ENCODE measurements at places on chromosomes 11 and 22. TPM values are rescaled to one million over a fixed set of nuclear protein-coding genes. Genes with fewer than 3 reads are reported as not detected.

Gene PGGHG
- total RNA-seq = 45.0 TPM

Gene UPK2
- 240 TPM for total RNA-seq

Gene NCAM1
- total RNA-seq = 26.7 TPM

Gene CEP126
- total RNA-seq = 8.1 TPM

Gene SELENOM
- total RNA-seq = 259 TPM

Gene PIWIL4
- 3.7 TPM for total RNA-seq

Gene CYP2D6
- 2.0 TPM for total RNA-seq

Gene HSPB2
- 0.83 TPM for total RNA-seq

Gene PHOX2A
- total RNA-seq = not detected

Gene OR52N4
- total RNA-seq = 0.75 TPM

Gene OR4A16
- not detected for total RNA-seq

Gene MYBPC3
- 0.18 TPM for total RNA-seq

Gene OR5P2
- 5.6 TPM for total RNA-seq

Gene CDC45
- total RNA-seq = 1.1 TPM

Gene CDC42BPG
- total RNA-seq = 28.5 TPM

Gene PHF21B
- total RNA-seq = 3.9 TPM

Gene DRD2
- total RNA-seq = 0.44 TPM

Gene FIBIN
- total RNA-seq = 6.1 TPM

Gene DDTL
- total RNA-seq = 6.6 TPM

Gene JAML
- total RNA-seq = 13.9 TPM

Gene FGF4
- not detected for total RNA-seq

Gene UCP3
- 1.9 TPM for total RNA-seq

Gene AMOTL1
- total RNA-seq = 84.2 TPM

Gene RAB36
- total RNA-seq = 21.5 TPM

Gene OR51I1
- 0.70 TPM for total RNA-seq

Gene DBX1
- total RNA-seq = not detected

Gene CNGA4
- total RNA-seq = 0.26 TPM

Gene FGF3
- not detected for total RNA-seq

Gene ANO9
- 17.9 TPM for total RNA-seq

Gene LRP4
- 8.6 TPM for total RNA-seq

Gene C11orf21
- total RNA-seq = 2.3 TPM

Gene GSTT2B
- total RNA-seq = 6.9 TPM

Gene SSH3
- total RNA-seq = 258 TPM

Gene OR10A5
- not detected for total RNA-seq

Gene MPZL2
- total RNA-seq = 226 TPM

Gene BIRC3
- 15.5 TPM for total RNA-seq

Gene HOATZ
- total RNA-seq = not detected

Gene RBMXL2
- not detected for total RNA-seq

Gene DEUP1
- not detected for total RNA-seq
